ENCODE measurements at places on chromosomes 1 and 21. TPM values are rescaled to one million over a fixed set of nuclear protein-coding genes. Genes with fewer than 3 reads are reported as not detected.

GRCh38 chr1:107936498-107937481, 28.2 kb downstream of the VAV3 start:
- H3K36me3 ChIP-seq, result no peaks in the 10 kb centered on the region
- no peak overlapping the region for H3K27ac ChIP-seq
- peaks cover 9% of the 10 kb centered on the region for H3K4me1 ChIP-seq

GRCh38 chr1:193031431-193031830, 27.7 kb downstream of the UCHL5 start:
- DNase-seq, result no peak
- H3K27ac ChIP-seq, result no peak overlapping the region
- no peaks in the 10 kb centered on the region for H3K27me3 ChIP-seq
- peaks cover 3% of the 10 kb centered on the region for H3K36me3 ChIP-seq
- H3K4me1 ChIP-seq, result no peaks in the 10 kb centered on the region

GRCh38 chr1:245197911-245198379, 43.2 kb downstream of the KIF26B start:
- peaks cover 52% of the 10 kb centered on the region for H3K4me1 ChIP-seq
- no peaks in the 10 kb centered on the region for H3K36me3 ChIP-seq
- H3K27me3 ChIP-seq, result no peaks in the 10 kb centered on the region
- DNase-seq, result no peak

The PRRX1 gene
- total RNA-seq, result 0.19 TPM

- no peak overlapping the region for H3K27ac ChIP-seq
- peak; percentile 79 for DNase-seq
- peaks cover 76% of the 10 kb centered on the region for H3K27me3 ChIP-seq
Measured at GRCh38 chr1:228073857-228074545, 8.5 kb upstream of the ARF1 start.

The PSEN2 gene
- total RNA-seq, result 18.2 TPM

The RNU11 gene
- not detected for total RNA-seq

- H3K4me1 ChIP-seq, result peaks cover 18% of the 10 kb centered on the region
- no peaks in the 10 kb centered on the region for H3K36me3 ChIP-seq
- no peak overlapping the region for H3K27ac ChIP-seq
Measured at GRCh38 chr1:53127546-53127945, 14.9 kb downstream of the SLC1A7 start.

The C1orf216 gene
- 4.4 TPM for total RNA-seq

The CBR3 gene
- total RNA-seq, result not detected

The COL9A2 gene
- total RNA-seq, result 3.7 TPM

DNA sequence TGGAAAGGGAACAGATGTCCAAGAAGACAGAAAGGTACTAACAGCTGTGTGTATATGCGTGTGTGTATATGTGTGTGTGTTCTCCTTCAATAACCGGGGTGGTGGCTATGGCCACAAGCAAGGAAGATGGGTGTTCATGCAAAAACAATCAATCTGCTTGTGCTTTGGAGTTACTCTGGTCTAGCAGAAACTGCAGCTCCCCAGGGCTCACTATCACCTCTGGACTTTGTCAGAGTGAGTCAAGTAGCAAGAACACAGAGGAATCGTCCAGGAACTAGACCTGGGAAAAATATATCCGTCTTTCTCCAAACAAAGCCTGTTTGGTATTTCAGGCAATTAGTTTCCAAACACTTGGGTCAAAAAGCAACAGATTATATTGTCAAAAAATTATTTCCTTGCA, 68.6 kb downstream of the GNG12 start:
- H3K4me1 ChIP-seq, result peaks cover 29% of the 10 kb centered on the region
- H3K36me3 ChIP-seq, result no peaks in the 10 kb centered on the region
- no peak overlapping the region for H3K27ac ChIP-seq
- H3K27me3 ChIP-seq, result no peaks in the 10 kb centered on the region

DNA sequence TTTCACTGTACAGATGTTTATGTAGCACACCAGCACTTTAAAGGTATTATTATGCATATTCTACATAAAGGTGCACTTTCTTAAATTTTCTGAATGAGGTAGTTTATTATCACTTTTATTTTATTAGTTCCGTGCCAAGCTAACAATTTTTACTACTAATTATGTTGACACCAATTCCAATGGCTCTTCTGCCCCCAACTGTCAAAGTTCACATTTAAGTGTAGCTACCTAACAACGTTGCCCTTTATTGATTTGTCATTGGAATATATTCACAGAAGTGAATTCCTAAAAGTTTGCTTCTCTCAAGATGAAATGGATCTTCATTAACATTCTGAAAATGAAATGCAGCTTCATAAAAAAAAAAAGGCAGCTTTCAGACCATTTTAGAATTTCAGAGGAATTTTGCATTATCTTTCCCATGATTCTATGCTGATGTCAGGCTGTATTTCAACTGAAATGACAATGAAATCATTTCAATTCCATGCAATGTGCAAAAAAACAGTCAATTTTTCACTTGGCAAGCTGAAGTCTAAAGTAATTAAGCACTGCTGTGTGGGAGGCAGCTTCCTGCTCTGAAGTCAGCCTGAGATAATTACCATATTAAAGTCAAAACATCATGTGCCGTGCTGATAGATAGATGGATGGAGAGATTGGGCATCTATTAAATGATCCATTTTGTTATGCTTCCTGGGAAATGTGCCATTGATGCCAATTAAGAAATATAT, 229.2 kb downstream of the TTLL7 start:
- H3K27ac ChIP-seq, result no peak overlapping the region
- no peak overlapping the region for H3K4me3 ChIP-seq
- H3K27me3 ChIP-seq, result no peaks in the 10 kb centered on the region
- peaks cover 18% of the 10 kb centered on the region for H3K4me1 ChIP-seq
- DNase-seq, result no peak
- H3K36me3 ChIP-seq, result no peaks in the 10 kb centered on the region

DNA sequence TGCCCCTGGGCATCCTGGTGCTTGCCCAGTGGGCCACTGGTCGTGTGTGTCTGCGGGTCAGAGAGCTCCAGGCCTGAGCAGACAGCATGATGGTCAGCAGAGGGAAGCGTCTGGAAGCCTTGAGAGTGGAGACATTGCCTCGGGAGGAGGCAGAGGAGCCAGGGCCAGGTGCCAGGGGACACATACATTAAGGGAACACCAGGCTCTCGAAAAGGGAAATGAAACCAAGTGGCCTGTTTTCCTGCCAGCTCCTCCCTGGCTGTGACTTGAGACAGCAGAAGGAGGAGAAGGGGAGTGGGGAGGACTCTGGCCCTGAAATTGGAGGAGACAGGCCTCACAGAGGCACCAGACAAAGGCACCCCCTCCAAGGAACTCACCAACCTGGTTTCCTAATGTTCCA, 62.4 kb upstream of the LRP8 start:
- H3K27me3 ChIP-seq, result no peaks in the 10 kb centered on the region
- no peak for DNase-seq
- no peaks in the 10 kb centered on the region for H3K4me1 ChIP-seq
- H3K36me3 ChIP-seq, result no peaks in the 10 kb centered on the region

DNA sequence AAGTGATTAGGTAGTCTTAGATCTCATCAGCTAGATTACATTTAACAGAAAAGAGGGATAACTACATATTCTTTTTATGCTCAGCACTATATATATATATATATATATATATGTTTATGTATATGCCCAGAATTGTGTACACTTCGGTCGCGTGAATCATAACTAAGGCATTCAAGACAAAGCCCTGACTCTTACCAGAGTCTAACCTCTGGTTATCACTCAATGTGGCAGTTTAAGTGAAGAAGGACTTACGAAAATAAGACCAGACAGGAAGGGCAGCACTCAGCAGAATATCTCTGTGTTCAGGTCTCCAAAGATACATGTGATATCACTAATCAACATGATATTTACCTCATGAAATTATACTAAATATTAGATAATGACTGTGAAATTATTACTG, 1326.7 kb downstream of the MRPL39 start:
- H3K27me3 ChIP-seq, result no peaks in the 10 kb centered on the region
- H3K36me3 ChIP-seq, result no peaks in the 10 kb centered on the region
- no peak overlapping the region for H3K27ac ChIP-seq
- H3K4me1 ChIP-seq, result no peaks in the 10 kb centered on the region

GRCh38 chr1:17419626-17420328, 19.7 kb downstream of the RCC2 start:
- H3K27me3 ChIP-seq, result no peaks in the 10 kb centered on the region
- no peak overlapping the region for H3K4me3 ChIP-seq
- DNase-seq, result peak; percentile 82
- peaks cover 24% of the 10 kb centered on the region for H3K36me3 ChIP-seq

The POLR3C gene
- 29.5 TPM for total RNA-seq

The MX1 gene
- 1.7 TPM for total RNA-seq

The NBPF4 gene
- total RNA-seq, result not detected

DNA sequence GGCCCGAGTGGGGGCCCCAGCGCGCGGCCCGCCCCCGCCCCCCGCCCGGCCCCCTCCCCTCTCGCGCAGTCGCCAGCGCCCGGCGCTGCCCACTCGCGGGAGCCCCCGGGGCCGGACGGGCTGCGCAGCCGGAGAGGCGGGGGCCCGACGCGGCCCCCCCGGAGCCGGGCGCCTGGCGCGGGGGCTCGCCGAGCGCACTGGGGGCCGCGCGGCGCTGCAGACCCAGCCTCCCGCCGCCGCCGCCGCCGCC, 146 bp upstream of the ZNF362 start:
- no peaks in the 10 kb centered on the region for H3K27me3 ChIP-seq
- H3K4me3 ChIP-seq, result peak overlapping the region; percentile 36
- DNase-seq, result no peak
- H3K36me3 ChIP-seq, result no peaks in the 10 kb centered on the region
- peaks cover 22% of the 10 kb centered on the region for H3K4me1 ChIP-seq

DNA sequence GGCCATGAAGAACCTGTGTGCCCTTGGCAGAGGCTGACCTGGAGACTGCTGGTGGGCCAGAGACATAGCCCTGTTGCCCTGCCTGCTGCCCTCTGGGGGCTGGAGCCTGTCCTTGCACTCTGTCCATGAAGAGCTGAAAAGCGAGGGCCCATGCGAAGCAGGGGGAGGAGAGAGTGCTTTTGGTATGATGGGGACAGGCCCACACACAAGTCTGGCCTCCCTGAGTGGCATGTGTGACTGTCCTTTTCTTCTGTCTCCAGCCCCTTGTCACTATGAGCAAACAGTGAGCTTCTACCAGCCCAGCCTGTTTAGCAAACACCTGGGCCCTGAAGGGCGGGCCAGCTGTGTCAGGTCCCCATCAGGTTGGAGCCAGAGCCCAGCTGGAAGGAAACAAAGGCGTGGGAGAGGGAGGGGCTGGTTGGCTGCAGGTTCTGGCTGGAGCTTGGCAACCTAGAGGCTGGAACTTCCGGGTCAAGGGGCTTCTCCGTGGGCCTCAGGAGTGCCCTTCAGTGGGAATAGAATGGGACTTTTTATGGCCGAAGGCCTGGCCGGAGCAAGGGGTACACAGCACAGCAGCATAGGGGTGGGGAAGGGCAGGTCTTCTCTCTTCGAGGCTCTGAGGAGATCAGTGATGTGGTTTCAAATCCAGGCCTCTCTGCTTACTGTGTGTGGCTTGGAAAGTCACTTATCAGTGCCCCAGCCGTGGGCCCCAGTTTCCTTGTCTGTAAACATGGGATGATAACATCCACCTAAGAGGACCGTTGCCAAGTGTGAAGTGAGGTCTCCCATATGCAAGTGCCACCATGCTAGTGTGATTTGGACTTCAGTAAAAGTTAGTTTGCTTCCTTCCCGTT, 14.3 kb downstream of the QSOX1 start:
- no peak overlapping the region for H3K4me3 ChIP-seq
- peaks cover 13% of the 10 kb centered on the region for H3K4me1 ChIP-seq
- H3K36me3 ChIP-seq, result no peaks in the 10 kb centered on the region

- H3K27me3 ChIP-seq, result no peaks in the 10 kb centered on the region
- H3K4me1 ChIP-seq, result peaks cover 22% of the 10 kb centered on the region
- no peak for DNase-seq
- H3K4me3 ChIP-seq, result no peak overlapping the region
- H3K27ac ChIP-seq, result no peak overlapping the region
Measured at GRCh38 chr1:200873116-200873670, 412 bp downstream of the GPR25 start.
